ENCODE measurements at places on chromosomes 1 and 21.
A peak's percentile ranks its signal among the peaks of the same experiment; 100 is the strongest.

- peak; percentile 7 for DNase-seq
Observed at GRCh38 chr1:41282679-41283317, 40.7 kb upstream of the SCMH1 start.

- no peak for DNase-seq
Observed at GRCh38 chr1:226027538-226028217, 28.5 kb upstream of the SDE2 start.

DNA sequence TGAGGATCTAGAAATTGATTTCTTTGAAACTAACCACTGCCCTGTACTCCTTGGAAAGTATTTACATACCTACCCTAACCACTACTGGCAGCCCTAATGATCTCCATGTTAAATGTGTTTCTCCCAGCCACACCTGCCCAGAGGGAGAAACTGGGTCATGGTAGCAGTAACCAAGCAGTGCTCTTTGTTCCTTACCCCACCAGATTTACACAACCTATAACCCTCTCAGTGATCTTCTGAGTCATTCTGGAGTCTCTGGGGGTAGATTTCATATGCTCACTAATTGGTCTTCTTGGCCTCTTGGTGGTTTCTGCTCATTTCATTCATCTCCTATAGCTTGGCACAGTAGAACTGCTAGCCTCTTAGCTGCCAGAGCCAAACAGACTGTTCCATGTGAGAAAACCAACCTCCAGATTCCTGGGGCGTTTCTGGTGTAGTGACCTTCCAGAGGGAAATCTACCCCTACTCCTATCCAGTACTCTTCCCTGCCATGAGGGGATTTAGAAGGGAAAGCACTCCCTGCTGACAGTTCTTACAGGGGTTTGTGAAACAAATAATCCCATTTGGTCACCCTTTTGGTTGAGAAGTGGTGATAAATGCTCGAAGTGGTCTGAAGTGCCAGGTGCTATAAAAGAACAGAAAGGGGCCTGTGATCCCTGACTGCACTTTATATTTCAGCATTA, 36.2 kb upstream of the LRIG2 start:
- no peak for DNase-seq

DNA sequence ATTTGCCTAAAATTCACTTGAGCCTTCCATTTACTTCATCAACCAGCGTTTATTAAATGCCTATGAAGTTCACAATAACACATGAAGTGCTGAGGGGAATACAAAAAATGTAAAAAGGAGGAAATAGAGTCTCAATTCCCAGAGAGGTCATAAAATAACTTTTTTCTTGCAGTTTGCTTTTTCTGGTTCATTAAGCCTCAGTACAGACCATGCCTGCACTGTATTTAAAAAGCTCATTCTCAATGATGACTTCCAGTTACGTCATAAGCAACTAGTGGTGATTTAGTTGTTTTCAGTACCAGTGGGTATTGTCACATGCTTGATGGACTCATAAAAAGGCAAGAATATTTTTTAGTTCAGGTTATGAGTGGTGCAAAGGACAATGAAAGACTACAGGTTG, 160.1 kb upstream of the UBE2U start:
- DNase-seq = no peak

DNA sequence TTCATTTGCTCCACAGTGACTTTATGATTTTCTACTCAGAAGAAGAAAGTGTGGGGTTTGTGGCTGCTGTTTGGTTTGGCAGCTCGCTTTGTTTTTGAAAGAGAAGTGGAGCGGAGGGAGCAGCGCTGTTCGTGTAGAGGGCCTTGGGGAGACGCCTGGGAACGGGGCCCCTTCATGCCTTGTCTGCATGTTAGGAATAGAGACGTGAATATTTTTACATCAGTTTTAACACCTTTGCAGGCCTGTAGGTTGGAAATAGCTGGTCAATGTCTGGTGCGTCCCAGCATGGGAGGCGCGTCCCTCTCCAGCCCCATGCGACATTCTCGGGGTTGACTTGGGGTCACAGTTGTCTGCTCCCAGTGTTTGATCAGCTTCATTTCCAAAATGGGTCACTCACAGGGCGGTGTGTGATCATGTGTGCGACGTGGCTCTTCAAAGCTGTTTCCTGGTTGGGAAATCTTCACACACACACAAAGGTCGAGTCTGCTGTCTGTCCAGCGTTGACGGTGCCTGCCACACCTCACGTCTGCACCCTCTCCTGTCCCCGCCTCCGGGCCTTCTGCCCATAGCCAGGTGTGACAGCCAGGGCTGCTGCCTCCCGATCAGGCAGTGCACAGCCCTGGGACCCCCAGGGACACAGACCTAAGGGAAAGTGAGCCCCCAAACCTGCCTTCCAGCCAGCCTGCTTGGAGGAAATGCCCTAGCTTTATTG, 149.2 kb downstream of the PSMG1 start:
- no peak for DNase-seq

- peak; percentile 60 for DNase-seq
Observed at GRCh38 chr1:20411196-20411980, 74.6 kb downstream of the CAMK2N1 start.

- no peak for DNase-seq
Observed at GRCh38 chr1:40878906-40879305, 16.7 kb upstream of the CITED4 start.

GRCh38 chr1:208939537-208940085, 643.9 kb upstream of the CAMK1G start:
- no peak for DNase-seq

DNA sequence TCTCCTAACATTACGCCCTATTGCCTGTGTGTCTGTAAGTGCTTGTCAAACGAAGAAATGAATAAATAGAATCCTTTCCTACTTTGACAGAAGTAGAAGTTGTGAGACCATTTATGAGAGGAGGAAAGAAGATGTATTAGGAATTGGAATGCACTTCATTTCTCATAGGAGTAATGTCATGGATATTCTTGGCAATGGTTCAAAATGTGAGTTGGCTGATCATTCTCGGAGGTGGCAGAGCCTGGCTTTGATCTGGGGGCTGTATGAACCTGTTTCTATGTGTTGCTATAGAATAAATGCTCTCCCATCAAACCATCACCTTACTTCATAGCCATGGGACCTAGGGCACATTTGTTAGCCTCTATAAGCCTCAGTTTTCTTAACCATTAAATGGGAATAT, 10.1 kb upstream of the SERBP1 start:
- DNase-seq = no peak

DNA sequence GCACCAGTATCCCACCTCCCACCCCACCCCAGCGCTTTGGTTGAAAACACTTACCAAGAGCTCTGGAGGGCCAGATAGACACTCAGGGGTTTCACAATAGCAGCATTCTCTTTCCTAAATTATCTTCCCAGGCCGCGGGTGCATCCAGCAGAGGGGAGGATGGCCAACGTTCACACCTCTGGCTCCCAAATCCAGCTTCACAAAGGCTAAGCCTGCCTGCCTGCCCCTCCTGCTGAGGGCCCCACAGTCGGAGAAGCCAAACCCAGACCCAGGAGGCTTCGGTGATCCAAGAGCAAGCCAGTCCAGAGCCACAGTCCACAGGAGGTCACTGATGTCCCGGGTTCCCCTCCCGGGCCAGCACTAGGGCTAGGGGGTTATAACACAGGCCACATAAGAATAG, 231.9 kb downstream of the TRABD2B start:
- DNase-seq = no peak

GRCh38 chr1:44598167-44598566, 76.1 kb downstream of the TMEM53 start:
- DNase-seq = no peak

- DNase-seq = no peak
Observed at GRCh38 chr1:178540204-178540603, 27.3 kb downstream of the TEX35 start.

- DNase-seq = no peak
Observed at GRCh38 chr1:155062702-155063411, 683 bp upstream of the EFNA4 start.

- no peak for DNase-seq
Observed at GRCh38 chr1:106926803-106927582, 129.5 kb upstream of the PRMT6 start.

- DNase-seq = no peak
Observed at GRCh38 chr1:168897249-168897648, 168.2 kb upstream of the DPT start.

DNA sequence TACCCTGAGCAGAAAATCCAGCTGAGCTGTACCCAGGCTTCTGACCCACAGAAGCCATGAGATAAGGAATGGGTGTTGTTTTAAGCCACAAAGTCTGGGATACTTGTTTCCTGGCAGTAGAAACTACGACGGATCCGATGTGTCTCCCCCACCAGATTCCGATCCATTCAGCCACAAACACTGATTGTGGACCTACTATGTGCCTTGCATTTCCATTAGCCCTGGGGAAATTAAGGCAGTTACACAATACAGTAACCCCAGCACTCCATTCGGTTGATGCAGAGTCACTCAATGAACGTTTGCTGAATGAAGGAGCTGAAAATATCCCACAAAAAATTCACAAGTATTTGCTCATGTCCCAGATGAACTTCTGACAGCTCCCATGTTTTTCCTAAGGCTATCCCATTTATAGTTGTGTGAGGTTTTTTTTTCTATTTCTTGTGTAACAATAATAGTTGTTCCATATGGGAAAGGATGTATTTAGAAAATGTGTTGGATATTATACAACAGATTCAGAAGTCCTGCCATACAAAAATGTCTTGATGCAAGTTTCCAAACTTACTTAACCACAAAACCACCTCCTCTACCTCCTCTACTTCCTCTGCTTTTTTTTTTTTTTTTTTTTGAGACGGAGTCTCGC, 29.6 kb upstream of the KAZN start:
- no peak for DNase-seq

DNA sequence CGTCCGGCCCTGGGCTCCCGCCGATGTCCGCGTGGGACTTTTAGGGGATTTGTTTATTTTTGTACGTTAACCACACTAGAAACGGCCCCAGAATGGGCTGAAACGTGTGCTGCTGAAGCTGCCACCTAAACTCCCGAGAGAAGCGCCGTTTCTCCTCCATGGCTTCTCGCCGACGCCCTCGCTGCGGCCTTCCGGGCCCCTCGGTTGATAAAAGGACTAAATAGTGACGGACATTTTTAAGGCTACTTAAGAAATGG, 678 bp upstream of the PTTG1IP start:
- DNase-seq = no peak
